ENCODE measurements at places on chromosomes 1 and 21.

DNA sequence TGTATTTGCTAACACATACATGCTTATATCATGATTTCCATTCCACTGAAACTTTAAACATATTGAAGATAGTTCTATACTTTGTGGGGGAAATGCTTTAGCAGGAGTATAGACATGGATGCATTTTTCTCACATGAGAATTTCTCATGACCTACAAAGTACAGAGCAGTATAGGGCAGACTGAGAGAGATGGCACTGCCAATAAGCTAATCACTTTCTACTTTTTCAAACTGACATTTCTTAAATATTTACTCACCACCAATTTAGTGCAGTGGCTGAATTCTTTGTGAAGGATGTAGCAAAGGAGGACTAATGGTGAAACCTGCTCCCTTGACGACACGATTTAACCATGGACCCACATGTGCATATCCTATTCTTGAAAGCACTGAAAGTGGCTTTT, 923.5 kb downstream of the ADGRL2 start:
- DNase-seq, result no peak

GRCh38 chr1:203170625-203171330, 4.8 kb downstream of the MYBPH start:
- no peak for DNase-seq

DNA sequence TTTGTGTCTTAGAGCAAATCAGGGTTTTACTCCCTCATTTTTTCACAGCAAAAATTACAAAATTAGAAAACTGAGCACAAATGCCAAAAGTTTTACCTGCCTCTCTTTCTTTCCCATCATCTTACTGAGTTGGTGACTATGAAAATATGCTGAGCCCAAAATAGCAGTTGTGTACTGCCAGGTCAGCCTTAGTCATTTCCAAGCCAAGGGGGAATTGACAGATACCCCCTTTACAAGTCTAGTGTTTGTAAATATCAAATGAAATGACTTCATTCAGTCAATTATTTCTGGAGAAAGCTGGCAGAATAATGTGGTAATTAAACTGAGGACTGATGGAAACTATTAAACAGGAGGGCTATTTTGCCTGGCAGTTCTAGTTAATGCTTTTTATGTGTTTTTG, 11.4 kb upstream of the GORAB start:
- DNase-seq, result no peak

DNA sequence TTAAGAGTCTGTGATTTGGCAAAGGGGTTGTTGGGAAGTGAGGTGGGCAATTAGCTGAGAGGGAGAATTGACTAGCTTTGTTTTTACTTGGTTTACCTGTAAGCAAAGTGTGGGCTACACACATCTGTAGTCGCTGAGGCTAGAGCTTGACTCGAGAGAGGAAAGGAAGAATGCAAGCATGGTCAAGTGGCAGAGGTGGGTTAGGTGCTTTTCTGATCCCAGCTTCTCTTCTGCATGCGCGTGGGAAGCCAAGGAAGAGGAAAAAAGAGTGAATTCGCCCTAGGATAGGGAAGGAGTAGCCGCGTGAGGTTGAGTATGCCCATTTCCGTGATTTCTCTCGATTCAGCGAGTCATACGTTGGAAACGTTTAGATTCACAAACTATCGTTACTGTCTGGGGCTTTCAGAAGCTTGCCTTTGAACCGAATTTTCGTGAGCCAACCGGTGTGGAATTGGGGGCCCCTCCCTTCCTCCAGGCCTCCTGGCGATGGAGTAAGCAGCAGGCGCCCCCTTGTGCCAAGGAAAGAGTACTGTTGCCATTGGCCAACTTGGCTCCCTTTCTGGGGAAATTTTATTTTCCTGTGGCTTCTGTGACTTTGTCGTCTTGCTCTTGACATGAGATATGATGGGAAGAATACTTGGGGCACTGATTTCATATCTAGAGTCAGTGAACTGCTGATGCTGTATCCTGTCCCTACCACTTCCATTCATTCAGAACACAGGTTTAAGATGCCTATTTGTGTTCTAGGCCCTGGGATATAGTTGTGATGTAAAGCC, 1.3 kb downstream of the PIGV start:
- peak; percentile 63 for DNase-seq

- DNase-seq, result no peak
Measured at GRCh38 chr1:91031081-91031480, 9.2 kb upstream of the ZNF644 start.

DNA sequence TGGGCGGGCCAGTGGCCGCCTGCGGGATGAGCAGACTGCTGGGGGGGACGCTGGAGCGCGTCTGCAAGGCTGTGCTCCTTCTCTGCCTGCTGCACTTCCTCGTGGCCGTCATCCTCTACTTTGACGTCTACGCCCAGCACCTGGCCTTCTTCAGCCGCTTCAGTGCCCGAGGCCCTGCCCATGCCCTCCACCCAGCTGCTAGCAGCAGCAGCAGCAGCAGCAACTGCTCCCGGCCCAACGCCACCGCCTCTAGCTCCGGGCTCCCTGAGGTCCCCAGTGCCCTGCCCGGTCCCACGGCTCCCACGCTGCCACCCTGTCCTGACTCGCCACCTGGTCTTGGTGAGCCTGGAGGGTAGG, 2.1 kb downstream of the B4GALT2 start:
- DNase-seq, result no peak

DNA sequence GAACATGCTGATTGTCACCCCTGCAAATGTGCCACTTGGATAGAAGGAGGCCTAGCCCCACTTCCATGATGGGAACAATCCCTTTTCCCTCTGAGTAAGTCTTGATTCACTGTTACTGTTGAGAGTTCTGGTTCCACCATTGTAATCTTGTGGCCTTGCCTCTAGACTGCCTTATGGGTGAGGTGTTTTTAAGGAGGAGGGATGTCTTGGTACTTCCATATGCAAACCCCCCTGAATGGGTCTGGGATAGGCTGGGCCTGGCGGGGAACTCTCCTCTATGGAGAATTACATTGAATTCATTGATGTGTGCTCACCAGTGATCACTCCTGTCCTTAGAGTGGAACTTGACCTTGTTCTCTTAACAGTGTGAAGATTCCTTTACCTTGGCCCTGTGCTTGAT, 5.8 kb downstream of the GALNT2 start:
- DNase-seq, result no peak

GRCh38 chr1:109807402-109807801, 43.7 kb upstream of the EPS8L3 start:
- no peak for DNase-seq

GRCh38 chr21:23718446-23719285, 1888.6 kb downstream of the MRPL39 start:
- DNase-seq, result no peak

DNA sequence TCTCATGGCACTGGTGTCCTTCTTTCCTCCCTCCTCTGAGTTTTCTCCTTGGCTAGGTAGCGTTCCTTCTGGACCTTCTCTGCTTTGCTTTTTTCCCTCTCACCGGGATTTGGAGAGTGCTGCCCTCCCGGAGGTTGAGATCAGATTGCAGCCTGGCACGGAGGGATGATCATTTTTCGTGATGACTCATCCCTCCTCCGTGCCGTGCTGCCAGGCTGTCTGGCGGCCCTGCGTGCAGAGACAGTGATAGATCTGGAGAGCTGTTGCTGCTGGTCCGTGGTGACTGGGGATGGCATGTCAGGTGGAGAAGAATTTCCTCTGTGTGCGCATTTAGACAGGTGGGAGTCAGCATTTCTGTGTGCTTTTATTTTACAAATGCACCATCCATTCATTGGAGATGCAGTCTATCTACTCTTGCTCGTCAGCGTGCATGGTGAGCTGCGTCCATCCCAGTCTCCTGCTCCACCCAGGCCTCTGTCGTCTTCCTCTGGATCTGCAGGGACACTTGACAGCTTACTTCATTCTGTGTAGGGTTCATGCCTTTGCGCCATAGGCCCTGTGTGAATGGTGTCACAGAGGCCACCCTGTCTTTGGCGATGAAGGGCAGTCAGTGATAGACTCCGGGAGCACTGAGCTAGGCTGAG, 104.4 kb downstream of the PCBP3 start:
- no peak for DNase-seq

DNA sequence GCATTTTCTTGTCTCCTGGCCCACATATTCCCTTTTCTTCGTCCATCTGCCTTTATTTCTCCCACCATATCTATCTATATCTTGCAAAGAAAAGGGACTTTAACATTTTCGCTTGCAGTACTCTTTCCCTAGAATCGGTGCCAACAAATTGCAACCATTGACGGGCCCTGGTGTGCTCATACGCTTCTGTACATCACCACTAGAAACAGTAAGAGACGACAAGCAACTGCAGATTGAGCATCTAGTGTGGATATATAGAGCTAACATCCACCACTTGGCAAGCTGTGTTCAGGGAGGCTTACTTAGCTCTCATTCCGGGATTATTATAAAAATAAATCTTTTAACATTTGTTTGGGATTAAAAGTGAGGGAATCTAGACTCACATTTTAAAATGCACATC, 230.8 kb upstream of the PKN2 start:
- no peak for DNase-seq

DNA sequence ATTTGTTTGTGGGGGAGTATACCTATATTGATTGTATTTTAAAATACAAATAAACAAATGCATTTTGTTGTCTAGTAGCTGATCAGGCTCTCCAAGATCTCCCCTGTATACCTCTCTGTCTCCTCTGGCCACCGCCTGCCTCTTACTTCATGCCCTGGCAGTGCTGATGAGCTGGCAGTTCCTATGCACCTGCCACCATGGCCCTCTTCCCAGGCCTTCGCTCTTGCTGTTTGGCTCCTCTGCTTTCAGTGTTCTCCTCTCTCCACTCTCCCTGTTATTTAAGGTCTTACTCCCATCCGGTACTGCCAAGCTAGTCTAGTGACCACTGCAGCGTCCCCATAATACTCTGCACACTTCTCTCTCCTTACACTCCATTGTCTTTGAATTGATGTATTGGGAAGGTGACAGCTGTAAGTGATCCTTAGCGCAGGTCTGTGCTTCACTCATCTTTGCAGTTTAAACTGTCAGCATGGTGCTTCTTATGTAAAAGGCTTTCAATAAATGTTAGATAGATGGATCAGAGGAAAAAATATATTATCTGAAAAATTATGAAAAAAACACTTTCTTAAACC, 88.1 kb upstream of the ATP1A1 start:
- no peak for DNase-seq

DNA sequence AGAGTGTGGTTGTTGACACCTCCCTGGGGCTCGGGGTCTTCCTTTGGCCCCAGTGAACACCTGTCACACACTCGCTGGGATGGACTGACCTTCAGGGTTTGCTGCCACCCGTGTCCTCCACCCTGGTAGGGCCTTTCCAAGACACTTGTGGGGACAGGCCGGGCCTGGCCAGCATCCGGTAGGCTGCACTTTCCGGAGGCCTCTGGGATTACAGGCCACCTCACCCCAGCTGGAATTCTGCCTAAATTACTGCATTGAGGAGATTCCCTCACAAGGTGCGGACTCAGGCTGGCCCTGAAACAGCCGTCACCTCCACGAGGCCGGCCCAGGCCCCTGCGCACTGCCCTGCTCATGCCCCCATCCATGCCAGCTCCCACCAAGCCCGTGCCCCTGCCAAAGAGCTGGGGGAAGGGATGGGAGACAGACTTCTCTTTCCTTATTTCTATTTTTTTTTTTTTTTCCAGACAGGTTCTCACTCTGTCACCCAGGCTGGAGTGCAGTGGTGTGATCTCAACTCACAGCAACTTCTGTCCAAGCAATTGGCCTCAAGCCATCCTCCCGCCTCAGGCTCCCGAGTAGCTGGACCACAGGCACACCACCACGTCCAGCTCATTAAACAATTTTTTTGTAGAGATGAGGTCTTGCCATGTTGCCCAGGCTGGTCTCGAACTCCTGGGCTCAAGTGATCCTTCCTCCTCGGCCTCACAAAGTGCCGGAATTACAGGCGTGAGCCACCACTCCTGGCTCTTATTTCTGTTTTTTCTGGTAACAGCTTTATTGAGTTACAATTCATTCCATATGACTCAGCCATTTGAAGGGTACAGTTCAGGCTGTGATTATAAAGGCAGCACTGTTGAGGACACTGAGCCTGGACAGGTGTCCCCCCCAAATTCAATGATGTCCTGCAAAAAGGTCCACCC, 11.3 kb downstream of the CSTB start:
- no peak for DNase-seq

DNA sequence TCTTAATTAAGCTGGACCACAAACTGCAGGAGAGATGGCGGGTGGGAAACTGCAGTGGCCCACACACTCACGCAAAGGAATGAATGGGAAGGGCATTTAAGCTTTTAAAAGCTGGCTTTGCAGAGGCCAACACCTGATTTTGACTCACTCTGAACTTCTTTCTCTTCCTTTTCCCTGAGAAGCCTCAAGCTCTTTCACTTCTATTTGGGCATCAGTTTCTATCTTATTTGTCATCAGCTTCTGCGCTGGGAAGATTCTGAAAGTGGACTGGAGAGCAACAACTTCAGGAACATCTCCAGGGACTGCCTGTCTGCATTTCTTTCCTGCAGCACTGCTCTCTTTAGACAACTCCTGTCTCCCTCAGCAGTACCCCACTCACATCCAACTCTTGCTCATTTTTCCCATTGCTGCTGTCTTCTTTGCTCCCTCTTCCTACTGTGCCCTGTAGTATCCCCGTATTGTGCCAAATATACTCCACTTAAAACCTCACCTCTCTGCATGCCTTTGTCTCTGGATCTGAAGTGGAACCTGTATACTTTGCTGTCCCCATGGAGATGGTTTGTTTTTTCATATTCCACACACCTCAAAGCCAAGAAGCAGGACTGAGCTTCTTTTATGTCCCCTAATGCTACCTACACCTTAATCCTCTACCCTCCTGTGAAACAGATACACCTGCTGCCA, 143.3 kb upstream of the JUN start:
- no peak for DNase-seq

DNA sequence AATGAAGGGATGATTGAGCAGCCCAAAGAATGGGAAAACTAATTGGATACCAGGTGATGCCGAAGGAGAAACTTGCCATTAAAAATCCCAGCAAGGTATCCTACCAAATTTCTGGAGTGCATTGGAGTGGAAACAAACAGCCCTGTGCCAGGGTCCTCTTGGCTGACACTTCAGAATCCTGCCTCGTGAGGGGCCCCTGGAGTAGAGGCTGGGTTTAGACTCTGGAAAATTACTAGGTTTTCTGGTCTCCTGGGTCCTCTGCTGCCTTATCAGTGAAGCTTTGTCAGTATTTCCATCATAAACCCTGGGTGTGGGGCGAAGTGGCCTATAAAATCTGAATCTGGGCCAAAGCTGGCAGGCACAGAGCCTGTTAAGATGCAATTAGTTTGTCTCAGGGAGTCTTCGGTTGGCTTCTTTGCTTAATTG, 289.2 kb upstream of the USP24 start:
- no peak for DNase-seq

- DNase-seq, result no peak
Measured at GRCh38 chr1:218718977-218719376, 373.8 kb downstream of the TGFB2 start.
